ENCODE measurements at places on chromosomes 1 and 21.

GRCh38 chr1:77832901-77833300 is 53.5 kb downstream of the MIGA1 start:
- peak; percentile 95 for DNase-seq

- DNase-seq = no peak
These were observed 3.4 kb downstream of the SOAT1 start for GRCh38 chr1:179297105-179297378.

- no peak for DNase-seq
These were observed 3.3 kb downstream of the RSRP1 start for GRCh38 chr1:25243907-25244306.

DNA sequence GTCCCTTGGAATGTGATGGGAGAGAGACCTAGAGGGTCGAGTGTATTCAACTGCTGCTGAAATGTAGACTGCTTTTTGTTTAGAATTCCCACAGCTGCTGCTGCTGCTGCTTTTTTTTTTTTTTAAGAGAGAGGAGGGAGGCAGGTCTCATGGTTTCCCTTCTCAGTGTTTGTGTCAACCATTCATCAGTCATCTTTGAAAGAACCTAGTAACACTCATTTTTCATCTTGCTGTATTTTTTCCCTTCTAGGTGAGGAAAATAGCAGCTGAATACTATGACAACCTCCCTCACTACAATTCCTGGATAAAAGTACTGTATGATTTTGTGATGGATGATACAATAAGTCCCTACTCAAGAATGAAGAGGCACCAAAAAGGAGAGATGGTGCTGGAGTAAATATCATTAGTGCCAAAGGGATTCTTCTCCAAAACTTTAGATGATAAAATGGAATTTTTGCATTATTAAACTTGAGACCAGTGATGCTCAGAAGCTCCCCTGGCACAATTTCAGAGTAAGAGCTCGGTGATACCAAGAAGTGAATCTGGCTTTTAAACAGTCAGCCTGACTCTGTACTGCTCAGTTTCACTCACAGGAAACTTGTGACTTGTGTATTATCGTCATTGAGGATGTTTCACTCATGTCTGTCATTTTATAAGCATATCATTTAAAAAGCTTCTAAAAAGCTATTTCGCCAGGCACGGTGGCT is 9.2 kb downstream of the DEGS1 start:
- DNase-seq = no peak

DNA sequence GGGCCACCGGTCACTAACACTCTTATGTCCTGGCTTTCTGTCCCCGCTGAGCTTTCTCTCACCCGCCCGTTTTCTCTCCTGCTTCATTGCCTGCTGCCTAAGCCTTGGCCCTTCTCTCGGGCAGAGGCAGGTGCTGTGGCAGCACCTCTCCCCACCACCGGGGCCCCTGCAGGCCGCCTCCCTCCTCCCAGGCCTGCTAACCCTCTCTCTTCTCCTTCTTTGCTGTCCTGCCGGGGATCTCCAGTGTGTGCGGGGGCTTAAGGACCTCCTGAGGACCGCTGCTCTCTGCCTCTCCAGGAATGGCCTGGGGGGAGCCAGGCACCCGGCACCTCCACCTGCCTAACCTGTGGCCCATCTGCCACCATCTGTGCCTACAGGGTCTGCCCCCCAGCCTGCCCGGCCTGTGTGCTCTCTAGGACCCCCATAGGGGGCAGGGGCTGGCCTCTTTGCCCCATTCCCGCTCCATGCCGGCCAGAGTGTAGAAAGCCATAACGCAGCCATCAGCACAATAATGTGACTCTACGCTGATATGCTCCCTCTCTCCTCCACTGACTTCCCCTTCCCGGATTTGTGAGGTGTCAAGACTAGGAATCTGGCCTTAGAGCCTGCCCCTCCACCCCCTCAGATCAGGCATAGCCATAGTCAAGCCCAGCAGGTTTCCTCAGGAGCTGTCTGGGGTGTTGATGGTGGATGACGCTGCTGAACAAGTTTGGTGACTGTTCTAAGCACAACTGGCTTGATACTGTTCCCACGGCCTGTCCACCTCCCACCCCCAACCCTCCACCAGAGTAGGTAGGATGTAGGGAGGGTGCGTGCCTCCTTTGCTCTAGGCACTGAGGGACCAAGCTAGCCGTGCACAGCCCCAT is 6.1 kb upstream of the SFN start:
- no peak for DNase-seq

- no peak for DNase-seq
These were observed 118.7 kb upstream of the SGIP1 start for GRCh38 chr1:66415281-66415680.

GRCh38 chr1:165834229-165834628 is 6.8 kb downstream of the UCK2 start:
- DNase-seq = no peak

Data from astrocyte of the spinal cord (primary cell).